ENCODE measurements at places on chromosomes 12 and 14. TPM values are rescaled to one million over a fixed set of nuclear protein-coding genes. Genes with fewer than 3 reads are reported as not detected.

The SLC7A8 gene
- total RNA-seq, result 1.9 TPM

The CACNA1C gene
- total RNA-seq, result 0.03 TPM

The COCH gene
- 21.2 TPM for total RNA-seq

The RAB2B gene
- total RNA-seq, result 15.4 TPM

The MOK gene
- total RNA-seq, result 23.2 TPM

The IL31 gene
- not detected for total RNA-seq

The C12orf42 gene
- not detected for total RNA-seq

Data from A549 treated with AZD2906 at 1 μM for 4 hours (cell line).